Activated naive CD4-positive, alpha-beta T cell (primary cell): ENCODE measurements at places on chromosomes 1 and 21.

DNA sequence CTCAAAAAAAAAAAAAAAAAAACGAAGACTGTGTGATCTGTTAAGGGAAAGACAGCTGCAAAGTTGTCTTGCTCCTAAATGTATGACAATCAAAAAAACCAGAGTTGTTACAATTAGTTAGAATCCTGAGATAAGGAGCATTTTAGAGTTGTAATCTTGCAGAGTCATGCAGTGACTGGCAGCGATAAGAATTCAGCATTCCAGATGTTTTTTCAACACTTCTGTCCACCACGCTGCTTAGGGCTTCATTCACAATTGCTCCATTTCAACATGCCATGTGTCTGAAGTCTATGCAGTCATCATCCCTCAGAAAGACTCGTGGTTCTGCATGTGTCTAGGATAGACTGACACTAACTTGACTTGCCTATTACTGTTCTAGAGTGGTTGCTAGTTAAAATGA, 102.4 kb upstream of the BACE2 start:
- DNase-seq: no peak

DNA sequence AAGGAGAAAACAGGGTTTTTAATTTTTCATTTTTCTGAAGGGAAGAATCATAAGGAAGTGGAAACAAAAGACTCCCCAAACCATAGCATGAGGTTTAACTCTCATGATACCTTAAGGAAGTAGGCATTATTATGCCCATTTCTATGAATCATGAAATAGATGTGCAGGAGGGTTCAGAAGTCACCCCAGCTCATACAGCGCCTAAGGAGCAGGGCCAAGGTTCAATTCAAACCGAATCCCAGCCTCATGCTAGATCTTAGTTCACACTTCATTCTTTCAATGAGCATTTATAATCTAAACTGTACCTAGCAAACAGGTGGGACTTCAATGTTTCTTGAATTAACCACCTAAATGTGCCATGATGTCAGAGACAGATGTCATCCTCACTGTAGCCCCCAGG, 111.9 kb upstream of the SLC25A33 start:
- DNase-seq: no peak

DNA sequence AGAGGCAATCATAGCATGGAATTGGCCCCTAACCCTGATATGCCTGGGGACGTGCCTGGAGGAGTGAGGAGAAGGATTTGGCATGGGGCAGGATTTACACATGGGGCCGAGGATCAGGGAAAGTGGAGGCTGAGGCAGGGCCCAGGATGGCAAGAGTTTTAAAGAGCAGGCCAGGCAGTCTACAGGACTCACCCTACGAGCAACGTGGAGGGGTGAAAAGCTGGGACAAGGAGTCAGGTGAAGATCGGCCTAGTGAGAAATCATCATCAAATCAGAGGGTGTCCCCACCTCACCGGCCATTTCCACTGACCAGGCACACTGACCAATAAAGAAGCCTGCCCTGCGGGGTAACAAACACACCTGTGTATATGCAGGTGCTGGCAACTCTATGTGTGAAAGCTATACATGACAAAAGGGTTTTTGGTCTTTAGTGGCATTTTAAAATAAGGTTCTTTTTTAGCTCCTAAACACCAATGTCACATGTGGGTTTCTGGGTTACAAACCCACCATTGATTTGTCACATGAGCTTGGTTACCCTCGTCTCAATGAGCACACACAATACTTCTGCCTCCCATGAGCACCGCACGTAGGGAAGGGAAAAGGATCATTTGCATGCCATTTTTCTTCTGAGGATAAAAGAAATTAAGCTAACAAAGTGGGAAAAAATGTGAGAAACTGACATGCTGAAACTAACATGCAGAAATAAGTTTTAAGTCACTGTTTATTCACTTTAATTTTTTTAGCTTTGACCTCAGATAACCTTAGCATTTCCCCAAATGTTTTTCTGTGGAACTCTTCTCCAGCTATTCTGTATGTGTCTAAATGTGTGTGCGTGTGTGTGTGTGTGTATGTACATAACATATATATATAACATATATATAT, 168.1 kb upstream of the EDN2 start:
- no peak for DNase-seq

- no peak for DNase-seq
These were observed 16.7 kb downstream of the ITPKB start for GRCh38 chr1:226722240-226722900.

DNA sequence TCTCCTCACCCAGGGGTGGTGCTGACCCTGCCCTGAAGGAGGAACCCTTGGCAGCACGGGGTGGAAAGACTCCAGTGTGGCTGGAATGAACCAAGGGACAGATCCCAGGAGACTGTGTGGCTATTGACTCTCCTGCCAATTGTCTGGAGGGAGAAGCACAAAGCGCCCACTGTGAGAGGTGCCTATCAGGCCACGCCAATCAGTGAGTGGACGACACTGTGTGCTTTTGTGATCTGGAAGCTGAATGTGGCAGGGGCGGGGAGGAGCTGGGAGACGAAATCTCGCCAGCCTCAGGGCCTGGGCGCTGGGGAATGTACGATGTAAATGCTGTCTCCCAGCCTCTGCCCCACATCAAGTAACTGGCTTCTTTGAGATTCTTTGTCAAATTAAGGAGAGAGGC, 167.1 kb downstream of the ZBTB18 start:
- DNase-seq: no peak

GRCh38 chr1:8456308-8456912, 138.5 kb downstream of the SLC45A1 start:
- DNase-seq: no peak

- DNase-seq: no peak
These were observed 86.4 kb downstream of the TMEM53 start for GRCh38 chr1:44587796-44588460.

GRCh38 chr1:101027194-101027772, 1.7 kb upstream of the DPH5 start:
- DNase-seq: no peak

- DNase-seq: no peak
These were observed 2.0 kb downstream of the INTS11 start for GRCh38 chr1:1322418-1322817.

DNA sequence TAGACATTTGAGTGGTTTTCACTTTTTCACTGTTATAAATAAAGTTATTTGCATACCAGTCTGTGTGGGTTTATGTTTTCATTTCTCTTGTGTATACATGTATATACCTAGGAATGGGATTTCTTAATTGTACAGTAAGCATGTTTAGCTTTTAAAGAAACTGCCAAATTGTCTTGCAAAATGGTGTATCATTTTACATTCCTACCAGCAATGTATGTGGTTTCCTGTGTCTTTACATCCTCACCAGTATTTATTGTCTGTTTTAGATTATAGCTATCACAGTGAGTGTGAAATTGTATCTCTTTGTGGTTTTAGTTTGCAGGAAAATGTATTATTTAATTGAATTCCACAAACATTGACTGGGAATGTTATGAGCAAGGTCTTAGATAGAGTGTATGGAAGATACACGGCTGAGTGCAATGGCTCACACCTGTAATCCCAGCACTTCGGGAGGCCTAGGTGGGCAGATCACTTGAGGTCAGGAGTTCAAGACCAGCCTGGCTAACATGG, 57.3 kb downstream of the MACF1 start:
- DNase-seq: no peak

DNA sequence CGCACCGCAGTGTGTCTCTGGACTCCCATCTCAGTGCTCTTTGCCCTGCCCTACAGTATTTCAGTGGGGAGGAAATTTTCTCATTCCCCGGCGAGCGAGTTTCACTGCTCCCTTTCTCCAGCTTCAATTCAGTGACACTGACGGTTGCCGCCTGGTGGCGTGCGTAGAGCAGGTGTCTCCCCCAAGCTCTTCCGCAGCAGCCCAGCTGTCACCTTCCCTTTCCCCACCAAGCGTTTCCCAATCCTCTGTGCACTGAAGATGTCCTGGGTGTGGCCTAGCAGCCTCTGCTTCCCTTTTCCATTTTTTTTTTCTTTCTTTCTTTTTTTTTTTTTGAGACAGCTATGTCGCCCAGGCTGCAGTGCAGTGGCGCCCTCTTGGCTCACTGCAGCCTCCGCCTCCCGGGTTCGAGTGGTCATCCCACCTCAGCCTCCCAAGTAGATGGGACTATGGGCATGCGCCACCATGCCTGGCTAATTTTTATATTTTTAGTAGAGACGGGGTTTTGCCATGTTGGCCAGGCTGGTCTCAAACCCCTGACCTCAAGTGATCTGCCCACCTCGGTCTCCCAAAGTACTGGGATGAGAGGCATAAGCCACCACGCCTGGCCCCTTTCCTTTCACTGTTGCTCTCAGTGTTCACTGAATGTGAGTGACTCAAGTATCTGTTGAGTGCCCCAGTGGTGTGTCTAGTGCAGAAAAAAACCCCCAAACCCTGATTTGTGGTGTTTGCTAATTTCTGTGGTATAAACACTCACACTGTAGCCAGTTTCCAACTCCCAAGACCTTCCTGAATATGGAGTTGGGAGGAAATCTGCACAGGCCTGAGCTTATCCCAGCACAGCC, 30.1 kb downstream of the TNFRSF1B start:
- DNase-seq: no peak
